ENCODE measurements at places on chromosomes 13 and 19.

GRCh38 chr13:24215126-24215525 is 54.6 kb downstream of the SPATA13 start:
- DNase-seq, result no peak

DNA sequence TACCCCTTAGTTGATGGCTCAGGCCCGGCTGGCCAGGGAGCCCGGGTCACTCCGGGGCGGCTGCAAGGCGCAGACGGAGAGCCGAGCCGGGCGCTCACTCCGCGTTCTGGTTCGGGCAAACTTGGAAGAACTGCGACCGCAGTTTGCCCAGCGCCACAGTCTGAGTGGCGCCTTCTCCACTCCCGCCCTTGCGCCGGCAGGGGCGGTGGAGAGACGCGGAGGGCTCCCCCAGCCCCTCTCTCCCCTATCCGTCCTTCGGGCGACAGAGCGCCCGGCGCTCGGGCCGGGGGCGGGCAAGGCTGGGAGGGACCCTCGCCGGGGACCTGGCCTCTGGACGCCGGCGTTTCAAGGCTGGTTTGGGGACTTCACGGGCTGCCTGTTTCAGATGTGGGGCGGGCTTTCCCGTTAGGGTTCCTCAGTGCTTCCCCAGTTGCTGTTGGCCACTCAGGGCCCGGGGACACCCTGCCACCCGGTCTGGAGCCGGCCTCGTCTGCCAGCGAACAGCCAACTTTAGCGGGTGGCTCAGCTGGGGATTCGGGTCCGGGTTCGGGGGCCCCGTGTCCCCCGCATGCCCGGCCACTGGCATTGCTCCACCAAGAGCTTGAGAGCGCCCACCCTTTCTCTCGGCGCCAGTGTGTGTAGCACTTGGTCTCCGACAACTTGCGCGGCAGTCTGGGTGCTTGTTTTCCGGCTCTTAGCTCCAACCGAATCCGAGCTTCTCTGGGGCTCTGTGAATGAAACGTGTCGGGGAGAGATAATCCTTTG is 1.5 kb downstream of the GPC6 start:
- peak; percentile 78 for DNase-seq

GRCh38 chr13:67443923-67444322 is 213.8 kb upstream of the PCDH9 start:
- DNase-seq, result no peak

- peak; percentile 69 for DNase-seq
Observed at GRCh38 chr19:50314724-50315708, 14.2 kb downstream of the KCNC3 start.

DNA sequence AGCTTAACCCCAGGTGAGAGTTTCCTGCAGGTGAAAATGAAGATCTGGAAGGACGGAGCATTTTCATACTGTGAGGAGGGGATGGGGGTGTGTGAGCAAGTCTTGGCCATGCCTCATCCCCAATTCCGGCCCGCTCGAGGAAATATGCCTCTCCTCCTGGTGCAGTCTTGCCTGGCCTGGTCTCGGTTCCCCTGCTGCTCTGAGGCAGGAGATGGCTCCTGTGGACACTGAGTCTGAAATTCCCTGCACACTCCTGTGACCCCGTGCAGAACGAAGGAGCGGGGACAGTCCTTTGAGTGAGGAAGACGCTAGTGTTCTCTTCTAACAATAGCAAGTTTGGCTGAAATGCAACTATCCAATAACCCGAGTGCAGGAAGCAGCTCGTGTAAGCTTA is 329 bp upstream of the ZNF439 start:
- DNase-seq, result no peak

DNA sequence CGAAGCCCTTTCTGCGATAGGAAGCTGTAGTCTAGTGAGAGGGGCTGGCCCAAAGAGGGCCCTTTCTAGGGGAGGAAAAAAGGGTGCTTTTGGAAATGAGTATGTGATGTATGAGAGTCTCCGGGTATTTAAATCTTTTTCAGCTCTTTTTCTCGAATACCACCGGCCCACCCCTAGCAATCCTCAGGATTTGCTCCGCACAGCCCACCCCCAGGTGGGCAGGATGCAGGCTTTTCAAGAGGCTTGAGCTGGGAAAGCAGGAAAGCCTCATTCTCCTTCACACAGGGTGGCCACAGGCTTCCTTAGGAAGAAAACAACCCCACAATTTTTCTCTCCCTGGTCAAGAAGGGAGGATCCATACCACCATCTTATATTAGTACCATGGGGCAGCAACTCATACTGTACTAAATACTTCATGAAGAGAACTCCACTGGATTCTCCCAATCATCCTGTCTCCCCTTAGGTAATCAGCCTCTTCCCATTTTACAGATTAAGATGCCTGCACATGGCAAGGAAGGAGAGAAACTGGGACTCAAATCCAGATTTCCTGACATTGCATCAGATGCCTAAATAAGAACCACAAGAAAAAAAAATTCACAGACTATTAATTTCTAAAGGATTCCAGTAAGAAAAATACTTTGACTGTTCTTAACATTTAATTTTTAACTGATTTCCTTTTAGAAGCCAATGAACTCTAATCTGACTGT is 84.4 kb downstream of the STK24 start:
- no peak for DNase-seq

All from H9 (cell line).